Natural killer cell (primary cell): ENCODE measurements at places on chromosomes 6 and 20. TPM values are rescaled to one million over a fixed set of nuclear protein-coding genes. Genes with fewer than 3 reads are reported as not detected.

The ETV7 gene
- 0.96 TPM for total RNA-seq

The ADGB gene
- total RNA-seq, result not detected

The GPLD1 gene
- 0.86 TPM for total RNA-seq

The APOBEC2 gene
- not detected for total RNA-seq

The OXT gene
- not detected for total RNA-seq

The GRM1 gene
- not detected for total RNA-seq

The MUCL3 gene
- not detected for total RNA-seq

The IL17F gene
- total RNA-seq, result not detected

The ENPP5 gene
- total RNA-seq, result 13.4 TPM

The PACRG gene
- total RNA-seq, result 0.52 TPM

The KIFC1 gene
- total RNA-seq, result 2.7 TPM
